CD4-positive, alpha-beta T cell treated with Interleukin-15 for 1 hour (primary cell): ENCODE measurements at places on chromosomes 4 and X.
A peak's percentile ranks its signal among the peaks of the same experiment; 100 is the strongest.

GRCh38 chrX:13966071-13966792 is 63.5 kb downstream of the GEMIN8 start:
- no peak for DNase-seq

DNA sequence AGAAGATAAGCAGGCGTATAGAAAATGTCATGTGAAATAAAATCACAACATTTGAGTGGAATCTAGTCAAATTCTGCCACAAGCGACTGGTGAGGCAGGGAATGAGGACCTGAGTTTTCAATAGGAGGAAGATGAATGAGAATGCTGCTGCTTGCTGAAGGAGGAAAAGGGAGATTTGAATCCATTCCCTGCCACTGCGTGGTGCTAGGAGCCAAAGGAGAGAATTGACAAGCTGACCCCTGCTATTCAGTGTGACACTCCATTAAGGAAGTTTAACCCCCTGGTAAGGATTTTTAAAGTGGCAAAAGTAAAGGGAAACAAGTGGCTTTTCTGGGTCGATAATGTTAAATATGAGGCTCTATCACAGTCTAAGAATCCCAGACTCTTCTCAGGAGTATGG is 314.0 kb downstream of the NAF1 start:
- no peak for DNase-seq

DNA sequence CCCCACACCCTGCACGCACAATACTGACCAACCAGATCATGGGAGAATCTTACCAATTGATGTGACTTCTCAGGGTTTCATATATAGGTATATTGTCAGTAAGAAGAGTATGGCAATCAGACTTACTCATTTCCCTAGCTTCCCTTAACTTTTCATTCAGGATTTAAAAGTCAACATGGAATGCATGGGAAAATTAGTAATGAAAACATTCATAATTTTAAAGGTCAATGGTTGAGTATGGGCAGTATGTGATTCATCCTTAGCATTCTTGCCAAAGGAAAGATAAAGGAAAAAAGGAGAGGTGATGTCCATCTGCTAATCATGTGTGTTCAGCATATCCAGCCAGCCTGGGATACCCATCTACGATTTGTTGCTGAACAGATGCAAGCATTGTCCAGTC is 4.0 kb downstream of the DIPK2B start:
- DNase-seq: no peak

DNA sequence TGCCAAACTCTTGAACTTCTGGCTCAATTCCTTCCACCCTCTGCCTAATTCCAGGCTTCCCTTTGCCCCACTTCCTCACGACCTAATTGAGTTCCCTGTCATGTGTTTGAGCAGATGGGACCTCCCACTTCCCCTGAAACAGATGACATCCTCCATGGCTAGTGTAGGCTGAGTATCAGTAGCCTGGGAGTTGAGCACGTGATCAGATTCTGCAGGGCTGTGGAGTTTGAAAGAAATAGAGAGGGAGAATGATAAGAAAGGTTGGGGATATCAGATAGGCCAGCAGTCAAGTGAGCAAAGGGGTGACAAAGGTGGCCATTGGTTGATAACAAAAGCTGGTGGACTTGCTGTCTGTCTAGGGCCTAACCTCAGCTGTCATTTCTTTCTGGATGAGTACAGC is 18.8 kb upstream of the NWD2 start:
- DNase-seq: no peak

DNA sequence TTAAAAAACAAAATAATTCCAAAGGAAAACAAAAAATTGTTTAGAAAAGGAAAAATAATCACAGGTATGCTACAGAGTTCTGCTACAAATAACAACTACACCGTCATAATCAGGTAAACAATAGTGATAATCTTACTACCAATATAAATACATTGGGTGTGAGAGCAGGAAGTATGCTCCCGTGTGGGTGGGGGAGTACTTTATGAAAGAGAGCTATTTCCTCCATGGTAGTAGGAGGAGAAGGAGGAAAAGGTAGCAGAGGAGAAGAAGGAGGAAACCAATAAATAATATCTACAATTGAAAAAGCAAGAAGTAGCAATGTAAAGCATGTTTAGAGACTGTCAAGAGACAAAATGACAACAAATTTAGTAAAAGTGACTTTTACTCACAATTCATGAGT is 35.1 kb downstream of the TEC start:
- no peak for DNase-seq

DNA sequence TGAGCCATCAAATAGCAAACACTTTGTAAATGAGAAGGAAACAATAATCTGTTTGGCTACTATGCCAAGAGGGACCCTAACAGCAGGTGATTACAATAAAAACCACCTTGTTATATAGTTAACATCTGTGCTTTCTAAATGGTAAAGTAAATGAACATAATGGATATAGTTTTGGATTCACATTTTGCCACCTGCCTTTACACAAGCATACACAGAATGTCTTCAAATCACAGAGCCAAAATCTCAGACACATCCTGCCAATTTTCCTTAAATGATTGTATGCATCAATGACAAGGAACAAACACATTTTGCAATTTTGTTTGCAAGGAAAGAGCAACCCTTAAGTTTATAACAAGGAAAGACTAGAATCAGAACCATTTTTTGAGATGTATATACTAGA is 334.2 kb downstream of the FSTL5 start:
- DNase-seq: no peak

GRCh38 chr4:80538276-80538926 is 202.9 kb downstream of the CFAP299 start:
- no peak for DNase-seq

- no peak for DNase-seq
Measured at GRCh38 chr4:84800256-84800655, 166.2 kb downstream of the WDFY3 start.

GRCh38 chrX:57417827-57418226 is 131.3 kb downstream of the FAAH2 start:
- DNase-seq: no peak

DNA sequence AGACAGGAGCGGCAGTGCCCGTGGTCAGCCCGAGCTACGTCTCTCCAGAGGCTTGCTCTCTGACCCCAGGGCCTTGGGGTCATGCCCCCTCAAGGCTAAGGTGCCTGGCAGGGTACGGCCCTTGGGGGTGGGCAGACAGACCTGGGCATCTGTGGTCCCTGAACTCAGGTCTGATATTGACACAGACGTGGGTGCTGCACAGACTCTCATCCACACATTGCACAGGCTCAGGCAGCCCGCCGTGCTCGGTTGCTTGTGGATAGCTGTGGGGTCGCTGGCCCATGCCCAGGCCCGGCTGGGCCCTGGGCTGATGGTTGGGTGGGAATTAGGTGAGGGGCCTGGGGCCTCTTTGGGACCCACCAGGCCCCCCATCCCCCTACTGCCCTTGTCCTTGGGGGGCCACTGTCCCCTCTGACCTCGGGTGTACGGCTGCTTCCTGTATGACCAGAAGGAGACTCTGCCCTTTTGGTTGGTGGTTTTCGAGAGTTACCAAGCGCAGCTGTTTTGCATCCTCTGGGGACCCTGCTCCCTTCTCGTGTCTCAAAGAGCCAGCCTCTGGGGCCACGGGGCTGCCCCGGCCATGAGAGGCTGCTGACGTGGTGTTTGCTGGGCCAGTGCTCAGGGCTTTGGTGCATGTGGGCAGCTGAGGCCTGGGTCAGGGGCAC is 10.1 kb downstream of the FGFRL1 start:
- DNase-seq: peak; percentile 41

- no peak for DNase-seq
Measured at GRCh38 chrX:65463550-65463949, 71.0 kb downstream of the LAS1L start.

- no peak for DNase-seq
Measured at GRCh38 chr4:78056265-78057129, 626 bp upstream of the FRAS1 start.

DNA sequence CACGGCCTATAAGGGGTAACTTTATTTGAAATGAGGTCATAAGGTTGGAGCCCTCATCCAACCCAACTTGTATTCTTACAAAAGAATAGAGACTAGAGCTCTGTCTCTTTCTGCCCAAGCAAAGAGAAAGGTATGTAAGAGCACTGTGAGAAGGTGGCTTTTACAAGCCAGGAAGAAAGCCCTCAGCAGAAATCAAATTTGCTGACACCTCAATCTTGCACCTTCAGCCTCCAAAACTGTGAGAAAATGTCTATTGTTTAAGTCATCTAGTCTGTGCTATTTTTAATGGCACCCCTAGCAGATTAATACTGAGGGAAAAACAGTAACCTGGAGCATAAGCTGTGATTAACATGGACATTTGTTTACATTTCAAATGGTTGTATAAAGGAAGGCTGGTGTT is 860.7 kb downstream of the PCDH7 start:
- DNase-seq: no peak

DNA sequence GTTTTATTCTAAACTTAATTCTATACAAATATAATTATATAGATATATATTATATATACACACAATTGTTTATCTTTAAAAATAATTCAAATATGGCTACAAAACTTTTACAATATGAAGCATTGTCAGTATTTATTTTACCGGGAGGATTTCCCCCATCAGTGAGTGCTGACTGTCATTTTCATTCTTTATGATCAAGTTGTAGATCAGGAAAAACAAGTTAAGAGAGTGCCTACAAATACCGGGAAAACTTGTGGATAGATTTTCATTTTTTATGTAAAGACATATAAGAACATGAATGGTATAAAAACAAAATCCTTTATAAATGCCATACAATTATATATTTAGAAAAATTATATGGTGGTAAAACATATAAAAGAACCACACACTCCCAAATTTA is 37.8 kb downstream of the CLCN3 start:
- no peak for DNase-seq

DNA sequence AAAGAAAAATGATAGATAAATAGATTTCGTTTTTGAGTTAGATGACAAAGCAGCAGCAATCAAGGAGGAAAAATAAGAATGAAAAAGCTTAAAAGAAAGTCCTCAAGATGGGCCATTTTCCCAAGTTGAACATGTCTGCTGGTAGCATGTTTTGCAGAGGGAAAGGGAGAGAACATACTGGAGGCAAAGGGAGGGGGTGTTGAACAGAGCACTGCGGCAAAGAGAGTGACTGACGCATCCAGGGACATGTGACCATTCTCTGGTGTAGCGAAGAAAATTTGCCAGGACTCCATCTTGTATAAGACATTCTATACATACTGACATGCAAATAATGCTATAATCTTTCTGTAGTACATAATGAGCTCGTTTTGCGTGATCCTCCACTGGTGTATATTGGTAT is 1.2 kb downstream of the LINC00632 start:
- no peak for DNase-seq

GRCh38 chrX:119618439-119618838 is 12.2 kb upstream of the NKRF start:
- peak; percentile 62 for DNase-seq

- DNase-seq: no peak
Measured at GRCh38 chrX:50407976-50408375, 62.6 kb downstream of the DGKK start.

- DNase-seq: no peak
Measured at GRCh38 chrX:11196476-11196875, 85.3 kb downstream of the HCCS start.

DNA sequence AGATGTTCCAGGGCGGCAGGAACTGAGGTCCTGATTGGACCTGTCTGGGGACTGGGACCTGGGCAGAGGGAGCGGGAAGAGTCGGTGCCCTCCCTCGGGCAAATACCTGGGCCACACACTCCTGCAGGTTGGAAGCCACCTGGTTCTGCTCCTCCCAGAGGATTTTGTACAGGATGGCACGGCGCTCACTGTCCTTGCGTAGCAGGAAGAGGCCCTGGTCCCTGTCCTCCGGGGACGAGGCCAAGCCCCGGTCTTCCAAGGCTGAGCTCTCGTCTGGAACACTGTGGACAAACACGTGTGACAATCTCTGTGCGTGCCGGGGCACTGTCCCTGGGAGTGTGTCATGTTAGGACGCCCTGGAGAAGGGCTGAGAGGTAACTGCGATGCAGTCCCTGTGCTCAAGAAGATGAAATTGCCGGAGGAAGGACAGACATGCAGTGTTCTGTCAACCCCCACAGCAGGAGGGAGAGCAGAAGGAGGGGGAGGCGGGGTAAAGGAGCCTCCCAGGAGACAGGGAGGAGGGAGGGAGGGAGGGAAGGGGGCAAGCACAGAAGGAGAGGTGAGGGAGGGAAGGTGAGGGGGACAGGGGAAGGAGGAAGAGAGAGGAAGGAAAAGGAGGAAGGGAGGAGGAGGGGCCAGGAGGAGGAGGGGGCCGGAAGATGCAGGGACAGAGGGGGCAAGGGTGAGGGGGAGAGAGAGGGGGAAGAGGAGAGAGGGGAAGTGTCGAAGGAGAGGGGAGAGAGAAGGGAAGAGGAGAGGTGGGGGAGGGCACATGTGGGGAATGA is 29.0 kb downstream of the PDHA1 start:
- no peak for DNase-seq

DNA sequence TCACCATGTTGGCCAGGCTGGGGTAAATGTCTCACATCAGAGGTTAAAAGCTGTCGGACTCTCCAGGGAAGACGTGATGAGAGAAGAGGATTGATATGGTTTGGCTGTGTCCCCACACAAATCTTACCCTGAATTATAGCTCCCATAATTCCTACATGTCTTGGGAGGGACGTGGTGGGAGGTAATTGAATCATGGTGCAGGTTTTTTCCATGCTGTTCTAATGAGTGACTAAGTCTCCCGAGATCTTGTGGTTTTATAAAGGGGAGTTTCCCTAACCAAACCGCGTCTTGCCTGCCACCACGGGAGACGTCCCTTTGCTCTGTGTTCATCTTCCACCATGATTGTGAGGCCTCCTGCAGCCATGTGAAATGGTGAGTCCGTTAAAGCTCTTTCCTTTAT is 64.4 kb downstream of the ASMT start:
- DNase-seq: no peak
